HCT116 (cell line): ENCODE measurements at places on chromosomes 6 and 20. TPM values are rescaled to one million over a fixed set of nuclear protein-coding genes. Genes with fewer than 3 reads are reported as not detected.

GRCh38 chr6:143734641-143735063, 56.9 kb downstream of the PHACTR2 start:
- no peaks in the 10 kb centered on the region for H3K27me3 ChIP-seq
- H3K4me1 ChIP-seq = no peaks in the 10 kb centered on the region
- DNase-seq = no peak
- no peak overlapping the region for H3K27ac ChIP-seq
- H3K4me3 ChIP-seq = no peak overlapping the region

The CAPN11 gene
- total RNA-seq = not detected

The DNAH8 gene
- not detected for total RNA-seq

DNA sequence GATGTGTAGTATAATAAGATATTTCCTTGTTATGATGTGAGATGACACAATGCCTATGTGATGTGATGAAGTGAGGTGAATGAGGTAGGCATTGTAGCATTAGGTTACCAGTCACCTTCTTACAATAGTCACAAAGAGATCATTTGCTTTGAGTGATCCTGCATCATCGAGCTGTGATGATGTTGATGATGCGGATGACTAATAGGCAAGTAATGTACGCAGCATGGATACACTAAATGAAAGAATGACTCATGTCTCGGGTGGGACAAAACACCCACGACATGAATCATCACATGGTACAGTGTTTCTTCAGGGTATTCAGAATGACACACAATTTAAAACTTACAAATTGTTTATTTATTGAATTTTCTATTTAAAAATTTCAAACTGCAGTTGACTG, 806.3 kb upstream of the GJE1 start:
- peak overlapping the region; percentile 3; the same call in 1 of the 2 replicates for H3K27ac ChIP-seq
- H3K27me3 ChIP-seq = no peaks in the 10 kb centered on the region
- no peaks in the 10 kb centered on the region for H3K4me1 ChIP-seq
- no peaks in the 10 kb centered on the region for H3K36me3 ChIP-seq
- H3K4me3 ChIP-seq = no peak overlapping the region; the same call in 1 of the 2 replicates

The SLC52A3 gene
- 10.2 TPM for total RNA-seq

- no peaks in the 10 kb centered on the region for H3K36me3 ChIP-seq
- no peak for DNase-seq
- H3K27ac ChIP-seq = no peak overlapping the region
- no peak overlapping the region for H3K4me3 ChIP-seq
- H3K27me3 ChIP-seq = no peaks in the 10 kb centered on the region
Observed at GRCh38 chr20:910132-910869, 5.8 kb downstream of the ANGPT4 start.

GRCh38 chr6:71383901-71384489, 95.4 kb downstream of the OGFRL1 start:
- H3K27me3 ChIP-seq = no peaks in the 10 kb centered on the region
- no peaks in the 10 kb centered on the region for H3K36me3 ChIP-seq
- DNase-seq = peak; percentile 22
- no peak overlapping the region for H3K4me3 ChIP-seq
- no peaks in the 10 kb centered on the region for H3K4me1 ChIP-seq
- no peak overlapping the region for H3K27ac ChIP-seq

GRCh38 chr6:110629153-110629552, 152.7 kb upstream of the SLC22A16 start:
- no peak overlapping the region for H3K27ac ChIP-seq
- no peaks in the 10 kb centered on the region for H3K4me1 ChIP-seq
- no peak overlapping the region for H3K4me3 ChIP-seq
- H3K27me3 ChIP-seq = no peaks in the 10 kb centered on the region

The SERINC3 gene
- 56.8 TPM for total RNA-seq

The FAM209A gene
- total RNA-seq = 0.34 TPM

DNA sequence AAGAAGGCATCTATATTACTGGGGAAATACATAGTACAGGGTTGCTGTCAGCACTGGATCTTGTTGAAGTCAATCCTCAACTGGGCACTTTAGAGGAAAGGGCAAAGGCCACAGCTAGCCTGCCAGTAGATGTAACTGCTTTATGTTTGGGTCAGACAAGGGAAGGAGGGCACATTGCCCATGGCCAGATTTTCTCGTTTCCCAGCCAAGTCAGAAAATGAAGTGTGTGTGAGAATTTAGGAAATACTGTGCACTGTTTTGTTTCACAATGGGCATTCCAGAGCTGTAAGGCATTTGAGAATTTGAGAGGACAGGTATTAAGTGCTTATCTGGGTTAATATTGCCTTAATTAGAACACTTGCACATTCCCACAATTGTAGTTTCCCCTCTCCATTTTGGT, 183.9 kb upstream of the MCHR2 start:
- no peaks in the 10 kb centered on the region for H3K36me3 ChIP-seq
- H3K27ac ChIP-seq = no peak overlapping the region
- no peaks in the 10 kb centered on the region for H3K27me3 ChIP-seq

The KCNK16 gene
- total RNA-seq = not detected

- no peak overlapping the region for H3K4me3 ChIP-seq
- H3K27ac ChIP-seq = no peak overlapping the region
- DNase-seq = no peak
- no peaks in the 10 kb centered on the region for H3K27me3 ChIP-seq
- H3K36me3 ChIP-seq = no peaks in the 10 kb centered on the region
Observed at GRCh38 chr6:27209196-27209595, 38.3 kb upstream of the PRSS16 start.

The BCAS1 gene
- 0.17 TPM for total RNA-seq

- H3K4me3 ChIP-seq = no peak overlapping the region
- H3K36me3 ChIP-seq = no peaks in the 10 kb centered on the region
- no peaks in the 10 kb centered on the region for H3K4me1 ChIP-seq
- DNase-seq = no peak
Observed at GRCh38 chr20:41290804-41291389, 26.6 kb downstream of the ZHX3 start.

DNA sequence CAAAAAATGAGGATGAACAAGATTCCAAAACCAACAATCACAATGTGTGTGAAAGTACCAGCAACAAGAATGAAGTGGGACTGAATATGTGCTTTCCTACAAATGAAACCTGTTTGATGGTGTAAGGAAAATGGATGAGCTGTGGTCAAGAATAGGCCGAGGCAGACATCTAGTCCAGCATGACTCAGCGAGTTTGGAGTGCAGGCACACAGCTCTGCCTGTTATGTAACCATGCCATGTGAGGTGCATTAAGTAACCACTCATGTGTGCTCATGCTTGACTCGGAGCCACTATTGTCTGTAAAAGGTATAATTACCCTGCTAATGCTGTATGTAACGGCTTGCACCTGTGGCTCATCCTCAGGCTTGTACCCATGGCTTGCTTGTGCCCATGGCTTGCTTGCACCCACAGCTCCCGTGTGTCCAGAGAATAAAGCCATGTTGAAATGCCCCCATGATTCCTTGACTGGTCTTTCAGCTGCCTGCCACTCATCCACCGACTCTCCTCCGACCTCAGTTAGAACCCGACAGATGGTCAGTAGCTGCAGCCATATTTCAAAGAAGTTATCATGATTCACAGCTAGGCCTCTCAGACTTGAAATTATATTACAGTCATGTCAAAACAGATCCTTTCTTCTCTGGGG, 98.7 kb downstream of the BACH2 start:
- H3K4me3 ChIP-seq = no peak overlapping the region
- H3K27me3 ChIP-seq = no peaks in the 10 kb centered on the region
- H3K27ac ChIP-seq = no peak overlapping the region

DNA sequence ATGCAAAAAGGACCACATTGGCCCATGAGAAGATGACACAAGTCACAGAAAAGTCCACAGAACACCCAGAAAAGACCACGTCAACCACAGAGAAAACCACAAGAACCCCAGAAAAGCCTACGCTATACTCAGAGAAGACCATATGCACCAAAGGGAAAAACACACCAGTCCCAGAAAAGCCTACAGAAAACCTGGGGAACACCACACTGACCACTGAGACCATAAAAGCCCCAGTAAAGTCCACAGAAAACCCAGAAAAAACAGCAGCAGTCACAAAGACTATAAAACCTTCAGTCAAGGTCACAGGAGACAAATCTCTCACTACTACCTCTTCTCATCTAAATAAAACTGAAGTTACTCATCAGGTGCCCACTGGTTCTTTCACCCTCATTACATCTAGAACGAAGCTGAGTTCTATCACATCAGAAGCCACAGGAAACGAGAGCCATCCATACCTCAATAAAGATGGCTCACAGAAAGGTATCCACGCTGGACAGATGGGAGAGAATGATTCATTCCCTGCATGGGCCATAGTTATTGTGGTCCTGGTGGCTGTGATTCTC, 11.2 kb downstream of the MUCL3 start:
- H3K4me1 ChIP-seq = no peaks in the 10 kb centered on the region
- H3K36me3 ChIP-seq = no peaks in the 10 kb centered on the region
- no peak overlapping the region for H3K27ac ChIP-seq
- H3K27me3 ChIP-seq = no peaks in the 10 kb centered on the region
- no peak for DNase-seq
